Breast epithelium (tissue), 4 donors: ENCODE measurements at places on chromosomes 2 and 18.

- DNase-seq: no peak
These were observed 81.4 kb upstream of the RGPD5 start for GRCh38 chr2:109712746-109713145.

- no peak for DNase-seq
These were observed 12.9 kb upstream of the DPP4 start for GRCh38 chr2:162086904-162087303.

- no peak for DNase-seq
These were observed 23.7 kb downstream of the PGAP1 start for GRCh38 chr2:196902828-196903227.

DNA sequence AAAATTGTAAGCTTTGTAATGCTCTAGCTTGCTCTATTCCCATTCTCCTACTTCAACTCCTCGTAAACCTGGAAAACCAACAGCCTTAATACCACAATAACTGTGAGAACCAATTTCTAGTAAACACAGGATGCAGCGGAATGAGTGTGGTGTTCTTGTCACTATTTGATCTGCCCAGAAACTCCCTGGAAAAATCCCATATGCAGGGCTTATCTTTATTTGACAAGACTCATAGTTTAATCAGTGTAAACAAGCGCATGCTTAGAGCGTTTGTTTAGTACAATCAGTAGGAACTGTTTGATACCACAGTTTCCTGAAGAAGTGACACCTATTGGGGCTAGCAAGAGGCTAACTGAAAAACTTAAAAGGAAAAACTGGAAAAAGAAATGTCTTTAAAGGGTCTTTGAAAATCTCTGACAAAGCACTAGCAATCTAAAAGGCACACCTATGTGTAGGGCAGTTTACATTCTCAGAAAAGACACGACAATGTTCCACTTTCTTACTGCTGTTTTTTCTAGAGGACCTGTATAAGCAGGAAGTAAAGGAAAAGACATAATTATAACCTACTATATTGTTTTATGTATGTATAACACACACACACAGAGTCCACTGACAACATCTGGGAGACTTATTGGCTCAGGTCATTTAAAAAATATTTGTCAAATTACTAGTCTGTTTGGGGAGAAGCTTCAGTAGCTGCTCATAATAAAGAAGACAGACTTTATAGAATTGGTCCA lies 241.4 kb upstream of the KLHL14 start:
- DNase-seq: no peak
